Stimulated activated CD4-positive, alpha-beta T cell treated with anti-CD3 and anti-CD28 coated beads, Interleukin-15, amount 100 ng/mL, for 24 hours (primary cell): ENCODE measurements at places on chromosomes 11 and 22.

GRCh38 chr11:31499576-31500178, 9.7 kb downstream of the IMMP1L start:
- no peak for DNase-seq

DNA sequence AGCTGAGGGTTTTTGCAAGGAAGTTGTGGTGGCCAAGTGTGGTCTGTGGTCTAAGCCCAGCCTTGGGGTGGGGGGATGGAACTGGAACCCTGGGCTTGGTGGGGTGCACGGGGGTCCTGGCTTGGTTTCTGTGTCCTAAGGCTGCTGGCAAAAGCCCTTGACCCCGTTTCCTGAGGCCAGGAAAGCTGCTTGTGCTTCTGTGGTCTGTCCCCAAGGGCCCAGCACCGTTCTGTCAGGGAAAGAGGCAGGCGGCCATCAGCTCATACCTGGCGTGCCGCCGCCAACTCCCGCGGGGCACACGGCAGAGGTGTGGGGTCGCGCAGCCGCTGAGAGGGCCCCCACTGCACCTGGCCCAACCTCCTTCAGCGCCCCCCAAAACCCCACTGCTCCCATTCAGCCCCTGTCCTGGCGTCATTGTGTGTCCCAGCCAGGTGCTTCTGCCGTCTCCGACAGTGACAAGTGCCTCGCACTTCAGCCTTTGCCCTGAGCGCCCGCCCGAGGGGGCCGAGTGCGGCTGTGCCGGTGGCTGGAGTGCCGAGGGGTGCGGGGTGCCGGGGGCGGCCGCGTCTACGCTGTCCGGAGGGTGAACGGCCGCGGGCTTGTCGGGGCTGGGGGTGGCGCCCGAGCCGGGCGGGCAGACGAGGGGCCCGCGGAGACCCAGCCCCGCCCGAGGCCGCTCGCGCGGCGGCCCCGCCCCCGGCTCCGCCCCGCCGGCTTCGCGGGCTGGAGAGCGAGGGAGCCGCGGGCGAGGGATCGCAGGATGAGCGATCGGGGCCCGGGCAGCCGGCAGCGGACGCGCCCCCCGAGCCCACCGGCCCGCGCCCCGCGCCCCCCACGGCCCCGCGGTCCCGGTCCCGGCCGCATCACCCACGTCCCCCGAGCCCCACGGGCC, at the start of gene CNIH2:
CNIH2 (plus strand) TSS at position 705 of the 892 bp plus-strand sequence. CDS start 282 bp downstream, outside the sequence.
- peak; percentile 64 for DNase-seq

GRCh38 chr22:19178065-19178656, 375 bp downstream of the SLC25A1 start:
- peak; percentile 73 for DNase-seq

DNA sequence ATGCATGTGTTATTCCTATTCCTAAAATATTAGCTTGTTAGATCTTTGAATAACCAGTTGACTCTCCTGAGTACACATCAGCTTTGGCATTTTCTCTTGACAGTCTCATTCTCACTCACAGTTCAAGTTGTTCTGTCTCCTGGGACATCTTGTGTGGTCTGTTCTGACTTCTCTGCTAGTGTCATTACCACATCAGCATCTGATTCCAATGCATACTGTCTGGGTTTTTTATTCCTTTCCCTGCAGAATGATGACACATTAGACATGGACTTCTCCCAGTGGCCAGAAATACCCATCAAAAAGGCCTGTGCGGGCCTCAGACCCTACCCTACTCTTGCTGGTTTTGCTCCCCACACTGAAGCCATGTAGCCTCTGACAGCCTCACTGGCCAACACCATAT, 2.7 kb downstream of the ZNF74 start:
- no peak for DNase-seq

DNA sequence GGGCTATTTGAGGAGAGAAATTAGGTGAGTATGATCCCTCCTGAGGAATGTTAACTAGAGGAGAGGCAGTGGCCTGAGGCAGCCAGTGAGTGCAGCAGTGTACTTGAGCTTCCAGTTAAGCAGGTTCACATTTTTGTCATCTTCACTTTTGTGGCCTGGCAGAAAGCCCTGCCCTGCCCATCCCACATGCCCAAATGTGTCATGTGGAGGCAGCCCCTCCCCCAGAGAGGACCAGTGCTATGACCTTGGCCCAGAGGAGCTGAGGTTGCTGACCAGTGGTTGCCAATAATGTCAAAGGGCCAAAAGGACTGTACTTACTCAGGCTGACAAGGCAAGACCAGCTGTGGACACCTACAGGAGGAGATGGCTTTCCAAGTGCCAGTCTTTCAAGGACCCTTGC, 17.6 kb upstream of the GRK2 start:
- DNase-seq, result no peak

DNA sequence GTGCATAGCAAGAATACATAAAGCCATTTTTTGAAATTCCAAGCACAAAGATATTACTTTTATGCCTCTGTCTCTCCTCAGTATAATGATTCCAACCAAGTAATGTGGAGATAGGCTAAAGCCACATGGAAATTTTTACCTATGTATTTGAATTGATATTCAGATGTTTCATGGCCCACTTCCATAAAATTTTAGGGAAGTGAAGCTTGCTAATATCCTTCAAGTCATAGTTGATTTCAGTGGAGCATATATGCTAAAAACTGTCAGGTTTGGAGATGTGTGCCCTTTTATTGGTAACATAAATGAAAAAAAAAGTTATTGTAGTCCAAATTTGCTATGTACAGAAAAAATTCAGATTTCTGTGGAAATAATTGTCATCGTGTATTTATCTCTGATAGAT, 12.3 kb downstream of the MS4A4E start:
- DNase-seq, result no peak

- no peak for DNase-seq
Observed at GRCh38 chr11:18384157-18384641, 10.2 kb upstream of the LDHA start.

GRCh38 chr11:70524096-70524922, 126.0 kb downstream of the CTTN start:
- DNase-seq, result no peak

GRCh38 chr22:25048659-25049647, 96.4 kb downstream of the KIAA1671 start:
- peak; percentile 82 for DNase-seq

- no peak for DNase-seq
Observed at GRCh38 chr11:84247926-84248325, 961.8 kb upstream of the CCDC90B start.

- no peak for DNase-seq
Observed at GRCh38 chr11:75230621-75231020, 10.0 kb upstream of the TPBGL start.

DNA sequence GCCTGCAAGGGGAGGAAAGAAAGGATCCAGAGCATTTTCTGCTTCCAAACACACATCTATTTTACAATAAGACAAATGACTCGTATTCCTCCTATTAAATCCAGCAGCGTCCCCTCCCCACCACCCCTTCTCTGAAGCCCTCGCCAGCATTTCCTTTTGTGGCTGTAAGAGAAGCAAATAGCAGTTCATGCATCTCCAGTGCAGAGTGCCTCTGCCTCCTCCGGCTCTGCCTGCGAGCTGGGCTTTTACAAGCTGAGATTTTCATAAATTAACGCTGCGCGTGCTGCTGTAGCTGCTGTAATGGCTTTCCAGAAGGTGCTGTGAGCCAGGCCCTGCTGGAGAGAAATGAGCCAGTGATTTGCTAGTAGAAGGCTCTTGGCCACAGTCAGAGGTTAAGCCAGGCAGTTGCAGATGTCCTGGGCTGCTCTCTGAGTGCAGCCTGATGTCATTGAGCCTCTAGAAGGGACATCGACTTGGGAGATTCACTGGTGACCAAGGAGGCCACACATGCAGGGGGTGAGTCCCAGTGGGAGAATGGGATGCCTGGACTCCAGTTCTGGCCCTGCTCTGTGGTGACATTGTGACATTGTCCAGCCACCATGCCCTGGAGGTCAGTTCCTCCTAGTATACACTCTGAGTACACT, 134.5 kb upstream of the NAV2 start:
- no peak for DNase-seq
